ENCODE measurements at places on chromosomes 13 and 19.

DNA sequence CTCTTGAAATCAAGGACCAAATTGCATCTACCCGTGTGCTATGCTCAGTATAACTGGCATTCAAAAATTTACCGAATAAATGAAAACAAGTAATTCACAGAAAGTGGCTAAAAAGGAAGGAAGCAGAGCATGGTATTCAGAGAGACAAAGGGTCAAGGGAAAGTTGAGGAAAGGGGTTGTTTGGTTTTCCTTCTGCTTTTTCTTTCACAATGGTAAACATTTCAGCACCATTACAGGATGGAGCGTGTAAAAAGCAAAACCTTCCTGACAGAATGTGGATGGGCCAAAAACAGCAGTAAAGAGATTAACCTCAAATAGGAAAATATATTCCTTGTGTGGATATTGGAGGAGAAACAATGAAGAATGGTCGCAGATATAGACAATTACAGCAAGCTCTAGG, 14.8 kb downstream of the DIAPH3 start:
- no peak for DNase-seq

- DNase-seq, result no peak
Measured at GRCh38 chr13:76982061-76982460, 9.8 kb upstream of the CLN5 start.

- DNase-seq, result no peak
Measured at GRCh38 chr19:6556480-6557195, 25.8 kb downstream of the TNFSF9 start.

- DNase-seq, result no peak
Measured at GRCh38 chr19:50331221-50331993, 2.2 kb upstream of the KCNC3 start.

DNA sequence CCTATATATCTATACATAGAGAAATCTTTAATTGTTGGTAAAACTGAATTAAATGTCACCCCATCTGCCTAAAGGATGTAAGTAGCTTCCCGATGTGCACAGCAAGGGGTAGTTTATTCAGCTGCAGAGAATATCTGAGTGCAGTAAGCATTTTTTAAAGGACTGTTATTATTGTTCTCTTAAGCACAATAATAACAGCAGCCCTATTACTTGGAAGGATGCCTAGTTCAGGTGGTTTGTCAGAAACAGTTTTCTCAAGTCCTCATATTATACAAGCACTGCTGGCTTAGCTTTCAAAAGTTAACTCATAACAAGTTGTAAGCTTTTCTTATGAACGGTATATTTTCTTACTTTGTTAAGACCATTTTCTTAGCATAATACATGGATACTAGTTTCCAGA, 142.6 kb downstream of the CRYL1 start:
- DNase-seq, result no peak

GRCh38 chr13:95896301-95896700, 156.9 kb downstream of the UGGT2 start:
- no peak for DNase-seq

- no peak for DNase-seq
Measured at GRCh38 chr19:18322318-18322758, 538 bp downstream of the LSM4 start.

- no peak for DNase-seq
Measured at GRCh38 chr13:109998684-109999533, 212.5 kb upstream of the IRS2 start.

GRCh38 chr19:39160523-39160861, 34.9 kb downstream of the PAK4 start:
- no peak for DNase-seq

DNA sequence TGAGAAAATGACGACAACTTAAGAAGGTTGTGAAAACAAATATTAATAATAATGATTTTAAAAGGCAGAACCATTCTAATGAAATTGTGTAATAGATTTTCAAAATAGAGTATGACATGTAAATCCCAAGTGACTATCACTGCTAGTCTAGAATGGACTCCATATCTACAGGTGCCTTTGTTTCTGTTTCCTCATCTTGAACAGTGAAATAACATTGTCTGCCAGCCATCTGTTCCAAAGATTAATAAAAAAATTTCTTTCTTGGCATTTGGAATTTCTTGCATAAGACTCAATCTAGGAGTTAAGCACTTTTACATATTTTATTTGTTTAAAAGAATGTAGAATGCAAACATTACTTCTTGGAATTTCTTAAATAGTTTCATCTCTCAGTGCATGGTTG, 520.1 kb upstream of the ARGLU1 start:
- DNase-seq, result no peak
